ENCODE measurements at places on chromosomes 6 and 20. TPM values are rescaled to one million over a fixed set of nuclear protein-coding genes. Genes with fewer than 3 reads are reported as not detected.

GRCh38 chr6:44508646-44509045, 121.1 kb downstream of the CDC5L start:
- no peak for DNase-seq
- H3K27ac ChIP-seq = no peak overlapping the region
- no peak overlapping the region for H3K4me3 ChIP-seq

GRCh38 chr6:68527691-68528090, 107.4 kb upstream of the ADGRB3 start:
- no peak overlapping the region for H3K4me3 ChIP-seq
- no peaks in the 10 kb centered on the region for H3K36me3 ChIP-seq
- H3K27me3 ChIP-seq = no peaks in the 10 kb centered on the region
- no peaks in the 10 kb centered on the region for H3K4me1 ChIP-seq
- no peak overlapping the region for H3K27ac ChIP-seq
- DNase-seq = no peak

GRCh38 chr6:133553652-133554051, 312.5 kb downstream of the EYA4 start:
- H3K27ac ChIP-seq = no peak overlapping the region
- H3K27me3 ChIP-seq = no peaks in the 10 kb centered on the region
- no peaks in the 10 kb centered on the region for H3K36me3 ChIP-seq

- H3K27me3 ChIP-seq = no peaks in the 10 kb centered on the region
- peaks cover 76% of the 10 kb centered on the region for H3K36me3 ChIP-seq
- H3K4me3 ChIP-seq = no peak overlapping the region
- H3K4me1 ChIP-seq = peaks cover 9% of the 10 kb centered on the region
- no peak overlapping the region for H3K27ac ChIP-seq
Observed at GRCh38 chr20:25005661-25006060, 13.1 kb upstream of the APMAP start.

- no peaks in the 10 kb centered on the region for H3K36me3 ChIP-seq
- no peaks in the 10 kb centered on the region for H3K27me3 ChIP-seq
- H3K4me3 ChIP-seq = no peak overlapping the region
- H3K4me1 ChIP-seq = no peaks in the 10 kb centered on the region
- no peak overlapping the region for H3K27ac ChIP-seq
Observed at GRCh38 chr20:59316911-59317731, 16.7 kb downstream of the EDN3 start.

DNA sequence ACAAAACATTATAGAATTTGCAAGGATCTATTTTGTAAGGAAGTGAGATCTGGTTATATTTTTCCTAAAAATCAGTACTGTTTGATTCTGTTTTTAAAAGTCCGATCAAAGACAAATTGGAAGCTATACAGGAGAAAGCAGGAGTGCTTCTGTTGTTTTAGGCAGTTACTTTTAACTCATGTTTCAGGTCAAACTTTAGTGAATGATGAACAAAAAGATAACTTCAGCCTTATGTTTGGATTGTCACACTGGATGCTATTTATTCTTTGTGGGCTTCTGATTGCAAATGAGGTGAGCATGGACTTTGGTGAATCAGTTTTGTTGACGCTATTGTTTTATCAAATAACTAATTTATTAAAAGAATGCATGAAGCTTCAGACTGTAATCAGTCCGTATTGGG, 228.7 kb upstream of the SLC35B3 start:
- H3K27ac ChIP-seq = no peak overlapping the region
- no peak for DNase-seq
- no peaks in the 10 kb centered on the region for H3K4me1 ChIP-seq
- H3K36me3 ChIP-seq = no peaks in the 10 kb centered on the region
- H3K4me3 ChIP-seq = no peak overlapping the region
- no peaks in the 10 kb centered on the region for H3K27me3 ChIP-seq

DNA sequence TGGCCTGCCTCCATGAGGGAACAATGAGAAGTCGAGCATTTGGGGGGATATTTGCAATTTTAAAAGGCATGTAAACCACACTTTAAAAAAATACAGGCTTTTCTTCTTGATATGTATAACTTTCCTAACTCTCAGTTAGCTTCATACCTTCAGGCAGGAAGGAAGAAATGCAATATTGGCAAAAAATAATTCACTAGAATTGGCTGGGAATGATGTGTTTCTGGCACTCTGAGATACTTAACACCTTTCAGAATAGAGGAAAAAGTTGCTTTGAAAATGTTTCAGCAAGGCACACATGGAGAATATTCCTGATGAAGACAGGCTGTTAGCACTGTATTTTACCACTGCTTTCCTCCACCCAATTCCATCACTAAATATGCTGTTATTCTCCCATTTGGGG, 747.6 kb downstream of the HDGFL1 start:
- no peaks in the 10 kb centered on the region for H3K36me3 ChIP-seq
- H3K4me3 ChIP-seq = no peak overlapping the region
- H3K4me1 ChIP-seq = no peaks in the 10 kb centered on the region
- H3K27ac ChIP-seq = no peak overlapping the region
- H3K27me3 ChIP-seq = no peaks in the 10 kb centered on the region

DNA sequence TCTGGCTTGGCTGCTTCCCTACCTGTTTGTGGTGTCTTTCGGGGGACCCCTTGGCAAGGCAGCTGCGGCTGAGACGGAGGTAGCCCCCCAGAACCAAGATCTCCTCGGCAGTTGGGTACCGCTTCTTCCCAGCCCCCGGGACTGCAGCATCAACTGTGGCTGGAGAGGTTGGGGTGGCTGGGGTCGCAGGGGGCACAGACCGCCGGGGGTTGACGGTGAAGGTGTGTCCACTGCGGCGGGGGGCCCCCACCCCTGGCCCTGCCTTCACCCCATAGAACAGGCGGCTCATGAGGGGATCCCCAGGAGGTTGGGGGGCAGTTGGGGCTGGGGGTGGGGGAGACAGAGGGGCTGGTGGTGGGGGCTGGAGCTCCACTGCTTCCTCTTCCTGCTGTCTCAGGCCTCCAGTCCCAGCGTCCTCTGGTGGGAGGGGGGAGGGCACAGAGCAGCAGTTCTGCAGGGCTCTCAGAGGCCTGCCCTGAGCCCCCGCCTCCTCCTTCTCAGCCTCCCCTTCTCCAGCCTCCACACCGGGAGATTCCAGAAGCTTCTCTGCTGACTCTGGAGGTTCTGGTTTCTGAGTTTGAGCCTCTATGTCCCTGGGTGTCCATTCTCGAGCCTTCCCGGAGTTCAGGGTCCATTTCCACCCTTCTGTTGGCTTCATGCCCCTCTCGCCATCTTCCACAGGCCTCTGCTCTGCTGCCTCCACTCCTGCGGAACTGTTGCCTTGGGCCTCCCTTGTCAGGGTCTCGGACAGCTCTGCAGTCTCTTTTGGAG, 1.9 kb downstream of the PPP1R18 start:
- peak overlapping the region; percentile 99 for H3K27ac ChIP-seq
- no peaks in the 10 kb centered on the region for H3K27me3 ChIP-seq
- peak overlapping the region; percentile 92 for H3K4me3 ChIP-seq
- peaks cover 55% of the 10 kb centered on the region for H3K4me1 ChIP-seq
- peak; percentile 39 for DNase-seq
- H3K36me3 ChIP-seq = no peaks in the 10 kb centered on the region

DNA sequence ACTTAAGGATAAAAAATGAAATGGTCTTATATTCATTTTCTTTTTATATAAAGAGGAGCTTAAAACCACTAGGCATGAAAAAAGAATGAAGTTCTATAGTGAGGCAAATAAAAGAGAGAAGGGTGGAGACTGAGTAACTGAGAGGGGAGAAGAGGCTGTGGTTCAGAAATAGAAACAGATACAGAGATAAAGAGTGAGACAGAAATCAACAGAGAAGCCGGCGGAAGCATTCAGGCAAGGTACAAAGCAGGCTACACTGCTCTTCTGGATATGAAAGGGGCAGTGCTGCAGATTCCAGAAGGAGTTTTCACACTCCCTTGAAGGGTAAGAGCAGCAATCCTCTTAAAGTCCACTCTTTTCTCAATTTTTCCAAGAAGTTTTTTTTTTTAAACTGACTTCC, 29.9 kb downstream of the NFATC2 start:
- DNase-seq = no peak
- no peaks in the 10 kb centered on the region for H3K27me3 ChIP-seq
- peaks cover 13% of the 10 kb centered on the region for H3K4me1 ChIP-seq
- H3K27ac ChIP-seq = no peak overlapping the region

GRCh38 chr20:44616604-44616964, 34.2 kb downstream of the PKIG start:
- no peak for DNase-seq
- no peaks in the 10 kb centered on the region for H3K27me3 ChIP-seq
- H3K36me3 ChIP-seq = no peaks in the 10 kb centered on the region
- H3K4me1 ChIP-seq = peaks cover 22% of the 10 kb centered on the region
- H3K27ac ChIP-seq = no peak overlapping the region

GRCh38 chr20:37185686-37186085, 6.3 kb upstream of the MROH8 start:
- no peaks in the 10 kb centered on the region for H3K36me3 ChIP-seq
- H3K27me3 ChIP-seq = no peaks in the 10 kb centered on the region
- H3K27ac ChIP-seq = no peak overlapping the region
- no peak for DNase-seq

DNA sequence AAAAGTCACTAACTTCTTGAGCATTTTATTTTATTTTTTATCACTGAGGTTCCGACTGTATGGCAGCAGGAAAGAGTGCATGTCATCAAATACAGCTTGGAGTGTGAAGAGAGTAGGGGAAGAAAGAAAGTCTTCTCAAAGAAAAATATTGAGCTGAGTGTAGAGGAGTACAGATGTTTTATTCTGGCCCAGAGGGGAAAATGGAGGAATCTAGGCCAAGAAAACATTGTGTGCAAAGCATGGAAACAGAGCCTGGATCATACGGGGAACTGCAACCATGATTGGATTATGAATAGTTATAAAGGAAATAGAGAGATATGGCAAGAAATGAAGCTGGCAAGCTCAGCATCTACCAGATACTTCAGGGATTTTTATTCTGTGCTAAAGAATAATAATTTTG, 104.2 kb upstream of the SCGN start:
- H3K27me3 ChIP-seq = no peaks in the 10 kb centered on the region
- H3K36me3 ChIP-seq = no peaks in the 10 kb centered on the region
- DNase-seq = no peak
- H3K27ac ChIP-seq = no peak overlapping the region

DNA sequence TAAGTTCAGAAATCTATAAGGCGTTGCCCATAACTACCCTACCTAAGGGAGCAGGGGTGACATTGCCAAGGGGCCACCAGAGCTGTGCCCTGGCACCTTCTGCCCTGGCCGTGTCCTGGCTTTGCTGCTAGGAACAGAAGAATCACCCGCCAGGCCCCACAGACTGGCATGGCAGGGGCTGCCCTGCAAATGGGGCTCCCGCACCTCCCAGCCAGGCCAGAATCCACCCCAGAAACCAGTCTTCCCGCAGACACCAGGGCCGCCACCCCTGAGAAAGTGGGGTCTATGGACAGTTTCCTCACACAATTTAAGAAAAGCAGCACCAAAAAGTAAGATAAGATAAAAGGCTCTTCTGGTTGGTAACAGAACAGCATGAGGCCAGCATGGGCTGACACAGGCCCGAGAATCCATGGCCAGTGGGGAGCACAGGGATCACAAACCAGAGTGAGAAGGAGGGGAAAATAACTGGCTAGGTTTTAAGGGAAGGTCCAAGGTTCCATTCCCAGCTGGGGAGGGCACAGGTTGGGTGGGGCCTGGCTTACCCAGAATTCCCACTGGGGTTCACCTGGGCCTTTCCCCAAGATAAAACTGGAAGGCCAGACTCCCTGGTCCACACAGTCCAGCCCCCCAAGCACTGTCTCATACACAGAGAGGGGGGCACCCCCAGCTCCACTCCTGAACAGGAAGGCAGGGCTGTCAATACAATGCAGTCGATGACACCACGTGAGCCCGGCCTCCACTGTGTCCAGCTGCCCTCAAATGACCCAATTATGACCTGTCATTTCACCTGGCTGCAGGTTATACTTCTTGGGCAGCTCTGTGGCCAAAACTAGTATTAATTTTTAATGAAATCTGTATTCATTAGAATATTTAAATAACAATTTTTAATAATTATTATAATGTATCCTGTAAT, 59.4 kb downstream of the PYGB start:
- H3K27ac ChIP-seq = no peak overlapping the region
- no peaks in the 10 kb centered on the region for H3K27me3 ChIP-seq
- H3K4me1 ChIP-seq = peaks cover 44% of the 10 kb centered on the region
- H3K4me3 ChIP-seq = no peak overlapping the region
- no peaks in the 10 kb centered on the region for H3K36me3 ChIP-seq

GRCh38 chr20:38987777-38988176, 25.6 kb downstream of the DHX35 start:
- no peak overlapping the region for H3K4me3 ChIP-seq
- no peak for DNase-seq
- H3K27ac ChIP-seq = no peak overlapping the region
- no peaks in the 10 kb centered on the region for H3K36me3 ChIP-seq

DNA sequence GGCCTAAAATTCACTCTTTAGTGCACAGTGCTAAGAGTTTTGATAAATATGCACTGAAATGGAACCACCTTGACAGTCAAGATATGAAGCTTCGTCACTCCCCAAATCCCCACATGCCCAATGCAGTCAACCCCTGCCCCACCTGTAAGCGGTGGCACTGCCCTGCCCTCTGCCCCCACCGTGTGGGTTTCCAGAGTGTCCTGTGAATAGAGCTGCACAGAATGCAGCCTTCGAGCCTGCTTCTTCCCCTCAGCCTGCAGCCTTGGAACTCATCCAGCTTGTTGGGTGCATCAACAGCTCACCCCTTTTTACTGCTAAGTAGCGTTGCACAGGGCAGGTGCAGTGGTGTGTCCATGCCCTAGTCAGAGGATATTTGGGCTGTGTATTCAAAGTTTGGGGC, 216.3 kb downstream of the SYNDIG1 start:
- no peak overlapping the region for H3K27ac ChIP-seq
- no peaks in the 10 kb centered on the region for H3K4me1 ChIP-seq

GRCh38 chr6:116152620-116153019, 26.7 kb upstream of the COL10A1 start:
- H3K27me3 ChIP-seq = no peaks in the 10 kb centered on the region
- H3K27ac ChIP-seq = no peak overlapping the region
- no peaks in the 10 kb centered on the region for H3K36me3 ChIP-seq

DNA sequence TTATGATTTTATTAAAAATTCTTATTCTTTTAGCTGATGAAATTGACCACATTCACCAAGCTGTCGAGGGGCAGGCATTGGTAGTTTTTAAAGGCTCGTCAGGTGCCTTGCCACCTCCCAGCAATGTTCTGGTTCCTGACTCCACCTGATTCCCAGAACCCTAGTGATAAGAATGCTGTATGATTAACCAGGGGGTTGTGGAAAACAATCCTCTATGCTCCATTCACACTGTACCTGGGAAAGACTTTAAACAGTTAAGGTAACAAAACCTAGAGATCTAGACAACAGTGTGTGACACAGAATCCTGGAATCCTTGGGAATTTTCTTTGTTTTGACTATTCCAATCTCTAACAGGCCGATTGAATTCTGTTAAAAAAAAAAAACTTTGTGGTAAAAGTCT, 165.7 kb upstream of the OLIG3 start:
- no peak overlapping the region for H3K4me3 ChIP-seq
- no peaks in the 10 kb centered on the region for H3K36me3 ChIP-seq
- no peaks in the 10 kb centered on the region for H3K4me1 ChIP-seq
- DNase-seq = no peak

Gene SLC12A5
- not detected for total RNA-seq

Gene TEAD3
- total RNA-seq = 20.1 TPM

Gene LY6G5C
- total RNA-seq = not detected

Gene BPI
- not detected for total RNA-seq

Gene GPR6
- total RNA-seq = not detected

Gene SLC35D3
- total RNA-seq = not detected

Data from tibial nerve (tissue), 4 donors.